ENCODE measurements at places on chromosomes 12 and 14. TPM values are rescaled to one million over a fixed set of nuclear protein-coding genes. Genes with fewer than 3 reads are reported as not detected.

DNA sequence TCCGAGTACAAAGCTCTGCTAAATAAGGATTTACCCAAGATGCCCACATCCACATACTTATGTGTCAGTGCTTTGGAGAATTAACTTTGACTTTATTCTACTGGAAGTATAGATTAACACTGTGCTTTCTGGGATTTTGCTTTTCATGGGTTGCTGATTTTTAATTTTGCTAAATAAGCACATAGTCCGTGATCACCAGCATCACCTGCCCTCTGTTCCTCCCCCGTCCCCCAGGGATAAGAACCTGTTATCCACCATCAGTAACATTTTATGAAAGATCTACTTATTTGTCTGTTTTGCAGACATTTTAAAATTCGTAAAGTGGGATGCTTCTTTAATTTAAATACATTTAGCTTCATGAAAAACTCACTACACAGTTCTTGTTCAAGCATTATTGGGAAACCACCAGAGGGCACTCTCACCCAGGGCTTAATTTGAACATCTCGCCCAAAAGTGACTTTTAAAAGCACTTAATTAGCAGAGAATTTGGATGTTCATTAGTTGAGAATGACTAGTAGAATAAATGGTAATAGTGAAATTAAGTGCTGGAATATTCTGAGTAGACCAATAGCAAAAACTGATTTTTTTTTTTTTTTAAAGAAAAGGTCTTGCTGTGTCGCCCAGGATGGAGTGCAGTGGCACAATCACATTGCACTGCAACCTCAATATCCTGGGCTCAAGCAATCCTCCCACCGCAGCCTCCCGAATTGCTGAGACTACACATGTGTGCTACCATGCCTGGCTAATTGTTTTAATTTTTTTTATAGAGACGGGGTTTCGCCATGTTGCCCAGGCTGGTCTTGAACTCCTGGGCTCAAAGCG is 35.7 kb downstream of the MRPL42 start:
- peak; percentile 27 for DNase-seq

- no peak for DNase-seq
These were observed 1.4 kb upstream of the KERA start for GRCh38 chr12:91059211-91059610.

GRCh38 chr12:15212930-15213329 is 8.3 kb downstream of the RERG start:
- DNase-seq = no peak

DNA sequence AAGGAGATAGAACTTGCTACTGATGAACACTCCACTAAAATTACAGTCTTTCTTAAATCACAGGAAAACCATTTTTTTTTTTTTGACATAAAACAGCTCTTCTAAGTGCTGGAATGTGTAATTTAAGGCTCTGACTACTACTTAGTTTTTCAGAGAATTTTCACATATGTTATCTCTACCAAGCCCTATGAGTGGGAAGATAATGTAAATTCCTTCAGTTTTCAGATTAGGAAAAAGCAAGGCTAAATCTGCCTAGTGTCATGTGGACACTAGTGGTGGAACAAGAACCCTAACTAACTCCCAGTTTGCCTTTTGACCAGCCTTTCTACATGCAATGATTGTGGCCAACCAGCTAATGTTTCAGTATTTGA is 37.3 kb upstream of the CSRP2 start:
- DNase-seq = no peak

DNA sequence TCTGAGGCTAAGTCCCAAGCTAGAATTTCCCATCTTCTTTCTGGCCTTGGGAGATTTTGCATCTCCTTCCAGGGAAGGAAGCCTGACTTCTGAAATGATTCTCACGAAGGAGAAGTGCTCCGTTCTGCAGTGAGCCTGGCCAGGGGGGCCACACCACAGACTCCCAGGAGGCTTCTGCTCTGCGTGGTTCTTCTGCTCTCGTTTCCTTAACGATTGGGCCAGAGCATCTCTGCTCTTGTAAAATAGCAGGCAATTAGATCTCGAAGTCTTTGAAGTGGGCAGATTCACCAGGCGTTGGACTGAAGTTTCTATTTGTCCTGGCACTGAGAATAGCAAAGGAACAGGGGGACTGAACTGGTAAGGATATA is 6.7 kb upstream of the BATF start:
- DNase-seq = no peak

DNA sequence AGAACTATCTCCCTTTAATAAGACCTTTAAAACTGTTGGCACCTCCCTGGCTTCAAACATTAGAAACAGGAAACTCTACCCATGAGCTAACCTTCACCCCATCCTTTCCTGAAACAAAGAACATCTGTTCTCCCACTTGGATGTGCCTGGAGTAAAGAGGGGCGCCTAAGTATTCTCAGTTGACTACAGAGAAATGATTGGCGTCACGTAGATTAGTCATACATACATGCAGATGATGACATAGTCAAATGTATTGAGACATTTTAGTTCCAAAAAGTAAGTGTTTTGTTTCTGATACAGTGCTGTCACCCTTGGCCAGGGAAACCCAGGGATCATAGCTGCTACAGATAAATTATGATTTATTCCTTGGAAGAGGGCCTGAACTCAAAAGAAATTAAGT is 260.0 kb upstream of the PLEKHG7 start:
- DNase-seq = no peak

DNA sequence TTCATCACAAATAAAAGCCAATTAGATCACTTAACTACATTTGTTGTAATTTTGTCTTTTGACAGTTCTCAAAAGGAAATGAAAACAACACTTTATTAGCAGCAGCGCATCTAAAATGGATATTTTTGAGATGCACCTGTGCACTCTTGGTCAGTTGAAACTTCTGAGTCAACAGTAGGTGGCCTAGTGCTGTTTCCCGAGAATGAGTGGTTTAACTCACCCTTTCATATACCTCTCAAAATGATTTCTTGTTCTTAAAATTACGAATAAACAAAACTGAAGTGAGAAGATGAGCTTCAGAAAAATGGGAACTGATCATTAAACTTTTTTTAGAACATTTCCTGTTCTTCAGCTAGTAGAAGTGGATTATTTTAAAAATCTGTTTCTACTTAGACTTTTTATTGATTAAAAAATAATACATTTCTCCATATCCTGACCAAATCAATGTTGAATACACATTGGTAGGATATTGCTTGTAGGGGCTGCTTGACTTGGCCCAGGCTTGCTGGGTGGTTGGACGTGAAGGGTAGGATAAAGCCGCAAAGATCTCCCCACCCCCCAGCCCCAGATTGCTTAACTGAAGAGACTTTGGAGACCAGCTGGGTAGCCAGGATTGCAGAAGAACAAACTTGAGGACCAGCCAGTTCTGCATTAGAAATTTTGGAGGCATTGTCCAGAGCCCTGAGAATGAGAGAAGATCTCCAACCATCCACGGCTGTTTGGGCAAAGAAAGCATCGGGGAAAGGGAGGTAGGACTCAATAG is 22.3 kb upstream of the STK38L start:
- no peak for DNase-seq

- no peak for DNase-seq
These were observed 8.1 kb downstream of the RIC8B start for GRCh38 chr12:106782619-106783018.

- no peak for DNase-seq
These were observed 36.0 kb upstream of the BATF start for GRCh38 chr14:75486318-75486717.

GRCh38 chr14:101928415-101928841 is 35.9 kb upstream of the DYNC1H1 start:
- no peak for DNase-seq

- DNase-seq = no peak
These were observed 86.4 kb upstream of the RFLNA start for GRCh38 chr12:124208489-124208888.

DNA sequence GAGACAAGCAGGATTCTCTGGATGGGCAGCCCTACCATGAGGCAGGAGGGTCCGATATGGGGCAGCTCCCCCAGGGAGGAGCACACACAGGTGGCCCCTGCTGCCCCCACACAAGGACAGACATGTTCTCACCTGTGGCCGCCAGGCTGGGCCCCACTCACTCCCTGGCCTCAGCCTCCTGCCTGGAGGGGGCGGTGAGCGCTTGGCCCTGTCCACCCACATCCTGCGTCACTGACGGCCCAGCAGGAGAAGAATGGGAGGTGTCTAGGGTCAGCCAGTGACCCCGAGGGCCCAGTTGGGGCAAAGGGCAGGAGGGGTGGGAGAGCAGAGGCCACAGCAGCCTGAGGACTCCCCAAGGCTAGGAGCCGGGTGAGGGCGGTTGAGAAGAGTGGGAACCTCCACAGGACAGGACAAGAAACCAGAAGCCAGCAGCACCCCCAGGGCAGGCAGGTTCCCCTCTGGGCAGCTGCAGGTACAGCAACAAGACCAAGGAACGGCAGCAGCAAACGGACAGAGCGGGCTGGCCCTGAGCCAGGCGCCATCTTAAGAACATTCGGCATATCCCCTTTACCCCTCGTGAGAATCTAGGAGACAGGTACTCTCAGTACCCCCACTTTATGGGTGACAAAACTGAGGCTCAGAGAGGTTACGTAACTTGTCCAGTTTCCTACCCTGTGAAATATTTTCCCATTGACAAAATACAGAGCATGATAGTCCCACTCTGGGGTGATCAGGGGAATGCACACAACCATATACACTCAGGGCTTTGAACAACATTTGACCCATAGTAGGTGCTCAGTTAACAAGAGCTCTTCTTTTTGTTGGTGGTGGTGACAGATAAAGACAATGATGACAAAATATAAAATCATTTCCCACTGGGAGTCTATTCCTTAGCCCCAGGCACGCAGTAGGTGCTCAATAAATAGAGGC is 74.3 kb downstream of the NCOR2 start:
- no peak for DNase-seq

DNA sequence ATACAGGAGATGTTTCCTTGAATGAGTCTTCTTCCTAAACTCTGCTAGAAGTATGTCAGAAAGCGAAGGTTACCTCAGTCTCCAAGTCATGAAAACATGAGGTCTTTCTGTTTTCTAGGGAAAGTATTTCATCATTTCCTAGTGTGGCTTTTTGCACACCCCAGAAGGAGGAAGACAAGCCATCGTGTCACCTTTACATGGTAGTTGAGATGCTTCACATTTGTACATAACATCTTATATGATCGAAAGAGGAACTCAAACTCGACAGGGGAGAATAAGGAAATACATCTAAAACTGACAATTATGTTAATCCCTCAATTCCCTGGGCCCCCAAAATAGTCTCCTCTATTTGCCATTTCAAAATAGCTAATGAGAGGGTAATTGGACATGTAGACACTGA is 214.1 kb upstream of the PLEKHG7 start:
- DNase-seq = no peak

GRCh38 chr12:81468206-81468605 is 290.9 kb downstream of the PPFIA2 start:
- DNase-seq = no peak

GRCh38 chr14:96277890-96278289 is 21.9 kb downstream of the BDKRB1 start:
- no peak for DNase-seq

- DNase-seq = peak; percentile 29
These were observed 82.5 kb upstream of the EVL start for GRCh38 chr14:99982537-99983250.

- no peak for DNase-seq
These were observed 17.9 kb upstream of the ETFBKMT start for GRCh38 chr12:31641509-31642090.

DNA sequence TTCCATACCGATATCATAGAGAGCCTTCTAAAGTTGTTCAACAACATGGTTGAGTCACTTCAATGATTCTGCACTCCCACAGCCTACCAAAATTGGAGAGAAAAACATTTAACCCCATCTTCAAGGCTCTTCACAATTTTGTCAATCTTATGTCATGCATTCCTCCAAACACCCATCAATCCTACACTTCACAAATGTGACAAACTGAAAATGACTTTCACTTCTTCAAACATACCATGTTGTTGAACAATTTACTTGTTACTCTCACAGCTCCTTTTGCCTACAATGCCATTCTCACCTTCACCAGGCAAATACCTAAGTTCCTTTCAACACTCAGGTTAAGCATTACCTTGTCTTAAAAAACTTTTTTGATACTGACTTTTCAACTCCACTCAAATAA is 88.0 kb downstream of the OSBPL8 start:
- DNase-seq = no peak

GRCh38 chr12:48003226-48004052 is 837 bp downstream of the COL2A1 start:
- no peak for DNase-seq

- no peak for DNase-seq
These were observed 182.7 kb upstream of the SFSWAP start for GRCh38 chr12:131528144-131528543.

- DNase-seq = no peak
These were observed 56.1 kb upstream of the DYRK2 start for GRCh38 chr12:67592228-67593011.

GRCh38 chr12:95114766-95115405 is 41.5 kb upstream of the NR2C1 start:
- DNase-seq = no peak

Gene KRT5
- not detected for total RNA-seq

Gene KERA
- not detected for total RNA-seq

Gene KRT85
- total RNA-seq = not detected

Gene P2RX2
- not detected for total RNA-seq

Gene MIP
- 0.15 TPM for total RNA-seq

Gene KRT73
- total RNA-seq = not detected

Gene JDP2
- total RNA-seq = 8.8 TPM

Gene TEX52
- total RNA-seq = not detected

Gene PROX2
- total RNA-seq = not detected
